ENCODE measurements at places on chromosomes 2 and 18. TPM values are rescaled to one million over a fixed set of nuclear protein-coding genes. Genes with fewer than 3 reads are reported as not detected.

The CRYBA2 gene
- not detected for total RNA-seq

The THSD7B gene
- under 0.01 TPM for total RNA-seq

The ERICH2 gene
- 0.33 TPM for total RNA-seq

The UNC80 gene
- not detected for total RNA-seq

The VWA3B gene
- not detected for total RNA-seq

The KCNG2 gene
- total RNA-seq = not detected

The EFEMP1 gene
- total RNA-seq = 10.8 TPM

The NPPC gene
- total RNA-seq = 1.3 TPM

The CDK5R2 gene
- total RNA-seq = 0.22 TPM

The COL6A3 gene
- 2,978 TPM for total RNA-seq

The RESP18 gene
- total RNA-seq = not detected

The ROCK1 gene
- total RNA-seq = 51.2 TPM

The DNAH7 gene
- total RNA-seq = 1.4 TPM

The ANTXR1 gene
- 25.6 TPM for total RNA-seq

The PCBP1 gene
- 32.2 TPM for total RNA-seq

The ABCG5 gene
- total RNA-seq = not detected

The TXNDC2 gene
- total RNA-seq = 0.22 TPM

The ELOA2 gene
- not detected for total RNA-seq

The CD207 gene
- total RNA-seq = not detected

The OSBPL6 gene
- total RNA-seq = 3.6 TPM

The LINC00305 gene
- not detected for total RNA-seq

The REG1B gene
- not detected for total RNA-seq

The ALPG gene
- total RNA-seq = not detected

The CNGA3 gene
- total RNA-seq = not detected

The CCDC178 gene
- total RNA-seq = 2.7 TPM

The IL36G gene
- total RNA-seq = not detected

The NTSR2 gene
- total RNA-seq = not detected

The RAX gene
- not detected for total RNA-seq

The HTRA2 gene
- 43.6 TPM for total RNA-seq

The MARS2 gene
- total RNA-seq = 3.1 TPM

The SERPINB11 gene
- total RNA-seq = not detected

The NEB gene
- 0.12 TPM for total RNA-seq

The COL4A4 gene
- total RNA-seq = 2.7 TPM

The SLC23A3 gene
- 2.5 TPM for total RNA-seq

The CAVIN2 gene
- total RNA-seq = 1.2 TPM

The C2orf81 gene
- 1.00 TPM for total RNA-seq

The SETBP1 gene
- total RNA-seq = 2.2 TPM

The LBX2 gene
- total RNA-seq = 2.0 TPM

The C2orf76 gene
- 8.4 TPM for total RNA-seq

The SLC16A14 gene
- total RNA-seq = 2.2 TPM

The MDH1 gene
- 251 TPM for total RNA-seq

The MROH2A gene
- not detected for total RNA-seq

The DSEL gene
- 69.8 TPM for total RNA-seq

The MAP3K2 gene
- total RNA-seq = 50.0 TPM

The NT5DC4 gene
- 0.11 TPM for total RNA-seq

The FAM228A gene
- under 0.01 TPM for total RNA-seq

The SLC11A1 gene
- 0.25 TPM for total RNA-seq

The GALNT13 gene
- 0.87 TPM for total RNA-seq

The MC4R gene
- total RNA-seq = not detected

The KYNU gene
- total RNA-seq = 16.6 TPM

The TTN gene
- 1.7 TPM for total RNA-seq

The MGAT5 gene
- 27.5 TPM for total RNA-seq

The SDC1 gene
- total RNA-seq = 117 TPM

The CNOT11 gene
- total RNA-seq = 21.0 TPM

The PAX8 gene
- 0.12 TPM for total RNA-seq
